Substantia nigra (tissue), 51 donors: ENCODE measurements at places on chromosomes 2 and 18.

DNA sequence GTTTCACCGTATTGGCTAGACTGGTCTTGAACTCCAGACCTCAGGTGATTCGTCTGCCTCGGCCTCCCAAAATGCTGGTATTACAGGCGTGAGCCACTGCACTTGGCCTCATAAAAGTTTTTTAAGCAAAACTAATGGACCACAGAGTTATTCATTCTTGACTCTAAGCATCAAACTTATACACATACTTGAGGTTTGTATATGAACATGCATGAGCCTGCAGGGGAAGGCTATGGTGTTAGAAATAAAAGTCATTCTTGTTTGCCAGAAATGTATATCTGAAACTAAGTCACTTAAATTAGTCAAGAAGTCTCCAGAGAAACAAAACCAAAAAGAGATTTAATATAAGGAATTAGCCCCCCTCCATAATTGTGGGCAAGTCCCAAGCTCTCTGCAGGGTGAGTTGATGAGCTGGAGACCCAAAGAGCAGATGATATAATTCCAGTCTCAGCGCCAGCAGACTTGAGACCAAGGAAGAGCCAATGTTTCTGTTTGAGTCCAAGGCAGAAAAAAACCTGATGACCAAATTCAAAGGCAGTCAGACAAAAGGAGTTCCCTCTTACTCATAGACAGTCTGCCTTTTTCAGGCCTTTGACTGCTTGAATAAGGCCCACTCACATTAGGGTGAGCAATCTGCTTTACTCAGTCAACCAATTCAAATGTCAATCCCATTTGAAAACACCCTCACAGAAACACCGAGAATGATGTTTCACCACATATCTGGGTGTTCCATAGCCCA is 69.0 kb upstream of the DSG1 start:
- no peak for DNase-seq

DNA sequence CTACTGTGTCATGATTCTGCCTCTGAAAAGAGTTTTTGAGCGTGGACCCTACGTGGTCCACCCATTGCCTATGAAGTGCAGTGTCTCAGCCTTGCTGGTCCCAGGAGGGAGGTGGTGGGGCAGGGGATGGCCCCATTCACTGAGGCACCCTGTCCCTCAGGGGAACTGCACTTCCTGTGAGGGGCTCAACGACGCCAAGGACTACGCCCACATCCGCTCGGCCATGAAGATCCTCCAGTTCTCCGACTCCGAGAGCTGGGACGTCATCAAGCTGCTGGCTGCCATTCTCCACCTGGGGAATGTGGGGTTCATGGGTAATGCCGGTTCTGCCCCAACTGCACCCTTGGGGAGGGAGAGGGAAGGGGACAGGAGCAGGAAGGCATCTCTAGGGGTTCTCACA is 42.5 kb downstream of the MYO7B start:
- no peak for DNase-seq

DNA sequence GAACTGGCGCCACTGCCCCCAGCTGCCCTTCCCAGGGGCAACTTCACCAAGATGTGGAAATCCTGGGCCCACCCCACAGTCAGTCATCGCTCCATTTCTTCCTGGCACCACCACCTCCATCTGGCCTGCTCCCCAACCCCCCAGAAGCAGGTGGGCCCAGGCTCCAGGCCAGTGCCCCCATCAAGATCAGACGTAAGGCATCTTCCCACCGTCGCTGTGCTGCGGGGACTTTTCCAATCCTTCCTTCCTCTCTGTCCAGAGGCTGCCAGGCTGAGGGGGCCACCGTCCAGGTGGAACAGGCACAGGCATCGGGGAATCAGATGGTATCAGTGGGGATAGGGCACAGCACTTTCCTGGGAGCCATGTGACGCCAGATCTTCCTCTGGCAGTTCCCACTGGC is 8.1 kb downstream of the PRLH start:
- no peak for DNase-seq

- peak; percentile 60 for DNase-seq
These were observed 16.6 kb upstream of the PCBP1 start for GRCh38 chr2:70070542-70071268.

DNA sequence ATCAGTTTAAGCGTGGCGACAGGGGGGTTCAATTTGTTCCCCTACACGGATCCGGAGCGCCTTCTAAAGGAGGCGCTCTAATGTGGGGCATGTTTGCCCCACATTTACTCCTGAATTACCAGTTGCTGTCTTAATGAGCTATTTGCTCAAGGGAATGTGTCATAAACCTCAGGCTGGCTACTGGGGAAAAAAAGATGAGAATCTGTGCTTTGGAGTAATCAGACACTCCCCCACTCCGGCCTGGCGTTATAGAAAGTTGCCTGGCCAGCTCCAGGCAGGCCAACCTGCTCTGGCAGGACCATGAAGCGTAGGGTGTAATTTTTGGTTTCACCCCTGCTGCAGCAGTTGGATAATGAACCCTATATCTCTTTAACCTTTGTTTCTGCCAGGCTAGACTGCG is 31.0 kb upstream of the MAP3K20 start:
- DNase-seq, result no peak

DNA sequence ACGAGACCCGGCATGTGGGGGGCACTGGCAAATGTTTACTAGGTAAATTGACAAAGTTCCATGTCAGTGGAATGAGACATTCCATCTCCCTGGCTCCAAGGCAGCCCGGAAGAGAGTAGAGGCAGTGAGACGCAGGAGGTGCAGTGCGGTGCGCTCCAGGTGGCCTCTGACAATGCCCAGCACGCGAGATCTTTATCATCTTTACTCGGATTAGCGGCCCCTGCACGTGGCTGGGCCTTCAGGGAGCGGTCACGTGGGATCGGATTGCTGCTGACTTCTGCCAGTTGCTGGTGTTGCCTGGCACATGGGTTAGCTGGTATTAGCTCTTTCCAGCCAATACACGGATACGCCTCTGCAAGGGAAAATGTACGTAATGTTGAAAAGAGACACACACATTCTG is 151.2 kb upstream of the ALKAL2 start:
- no peak for DNase-seq

GRCh38 chr2:24491542-24492420 is 727 bp downstream of the NCOA1 start:
- DNase-seq, result peak; percentile 70
